ENCODE measurements at places on chromosomes 7 and 10. TPM values are rescaled to one million over a fixed set of nuclear protein-coding genes. Genes with fewer than 3 reads are reported as not detected.

Gene NAT16
- total RNA-seq = not detected

Gene RET
- 0.64 TPM for total RNA-seq

Gene FGFBP3
- total RNA-seq = 1.1 TPM

Gene POLR2J3
- total RNA-seq = 23.5 TPM

Gene RBM20
- total RNA-seq = 4.6 TPM

Gene AMZ1
- total RNA-seq = 0.16 TPM

GRCh38 chr7:133470-133869 is 58.9 kb upstream of the FAM20C start:
- peak; percentile 57 for DNase-seq

GRCh38 chr7:50962962-50963374 is 180.3 kb upstream of the GRB10 start:
- no peak for DNase-seq

DNA sequence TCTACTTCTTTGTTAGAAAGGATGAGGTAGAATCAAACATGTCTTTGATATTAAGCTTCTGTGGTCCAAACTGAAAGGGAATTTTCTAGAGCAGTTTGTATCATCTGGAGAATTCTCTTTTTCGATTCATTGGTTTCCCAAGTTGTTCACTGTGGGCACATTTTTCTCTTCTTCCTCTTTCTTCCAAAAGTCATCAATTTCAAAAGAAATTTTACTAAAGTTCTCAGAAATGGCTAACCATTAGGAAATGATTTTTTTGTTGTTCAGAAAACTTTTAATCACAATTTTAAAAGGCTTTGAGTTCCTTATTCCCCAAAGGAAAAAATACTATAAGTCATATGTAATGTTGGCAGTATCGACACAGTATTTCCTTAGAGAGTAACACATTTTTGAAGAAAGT is 28.3 kb upstream of the CCDC6 start:
- no peak for DNase-seq

DNA sequence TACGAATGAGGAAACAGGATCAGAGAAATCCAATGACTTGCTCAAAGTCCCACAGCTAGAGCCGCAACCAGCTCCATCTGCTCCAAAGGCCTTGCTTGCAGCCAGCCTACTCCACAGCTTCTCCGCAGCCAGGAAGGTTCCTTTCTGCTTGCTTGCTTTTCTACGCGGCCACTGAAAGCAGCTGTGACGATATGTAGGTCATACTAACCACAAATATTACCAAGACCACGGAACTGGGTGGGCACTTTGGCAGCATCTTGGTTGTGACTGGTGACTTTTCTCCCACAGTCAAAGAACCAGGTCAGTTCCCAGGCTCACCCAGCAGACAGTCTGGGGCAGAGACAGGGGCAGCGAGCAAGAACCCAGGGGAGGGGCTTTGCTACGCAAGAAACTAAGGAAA is 86.4 kb downstream of the FAM53B start:
- no peak for DNase-seq

GRCh38 chr7:83739527-83739926 is 90.6 kb upstream of the SEMA3E start:
- DNase-seq = no peak

DNA sequence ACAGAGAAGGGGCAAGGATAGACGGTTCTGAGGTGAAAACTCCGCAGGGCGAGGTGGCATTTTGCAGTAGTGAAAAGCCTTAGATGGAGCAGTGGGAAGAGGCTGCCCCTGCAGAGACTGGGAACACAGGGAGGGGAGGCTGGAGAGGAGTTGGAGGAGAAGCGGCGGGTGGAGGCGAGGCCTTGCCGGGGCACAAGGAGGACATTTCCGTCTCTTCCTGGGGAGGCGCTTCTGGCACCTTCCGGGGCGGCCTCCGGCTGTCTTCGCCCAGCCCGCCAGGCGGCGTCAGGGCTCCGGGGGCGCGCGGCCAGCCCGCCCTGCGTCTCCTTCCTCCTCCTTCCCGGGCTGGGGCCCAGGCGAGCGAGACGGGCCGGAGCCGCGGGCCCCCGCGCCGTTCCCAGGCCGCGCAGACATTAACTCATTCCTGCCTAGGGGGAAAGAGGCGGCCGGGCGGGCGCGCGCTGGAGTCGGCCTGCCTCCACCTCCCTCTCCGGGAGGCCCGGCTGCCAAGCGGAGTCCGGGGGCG is 42.7 kb downstream of the LDB3 start:
- peak; percentile 95 for DNase-seq

GRCh38 chr7:27944643-27945042 is 204.7 kb downstream of the TAX1BP1 start:
- DNase-seq = no peak

GRCh38 chr10:7133278-7133677 is 277.6 kb downstream of the SFMBT2 start:
- no peak for DNase-seq

- no peak for DNase-seq
Observed at GRCh38 chr7:150797661-150798060, 2.5 kb downstream of the TMEM176B start.

GRCh38 chr7:151482883-151483710 is 36.6 kb downstream of the RHEB start:
- no peak for DNase-seq

DNA sequence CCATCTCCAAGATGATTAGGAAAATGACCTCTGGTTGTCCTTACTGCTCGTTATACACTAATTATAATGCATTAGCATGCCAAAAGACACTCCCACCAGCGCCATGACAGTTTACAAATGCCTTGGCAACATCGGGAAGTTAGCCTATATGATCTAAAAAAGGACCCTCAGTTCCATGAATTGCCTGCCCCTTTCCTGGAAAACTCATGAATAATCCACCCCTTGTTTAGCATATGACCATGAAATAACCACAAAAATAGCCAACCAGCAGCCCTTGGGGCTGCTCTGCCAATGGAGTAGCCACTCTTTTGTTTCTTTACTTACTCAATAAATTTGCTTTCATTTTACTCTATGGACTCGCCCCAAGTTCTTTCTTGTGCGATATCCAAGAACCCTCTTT is 41.6 kb upstream of the KCNMA1 start:
- no peak for DNase-seq

- no peak for DNase-seq
Observed at GRCh38 chr7:16211402-16211925, 209.9 kb downstream of the CRPPA start.

GRCh38 chr10:69880301-69881081 is 78.8 kb downstream of the COL13A1 start:
- no peak for DNase-seq
